ENCODE measurements at places on chromosomes 2 and 18. TPM values are rescaled to one million over a fixed set of nuclear protein-coding genes. Genes with fewer than 3 reads are reported as not detected.
A peak's percentile ranks its signal among the peaks of the same experiment; 100 is the strongest.

TTC27 gene
- total RNA-seq: 22.4 TPM

- DNase-seq: no peak
Measured at GRCh38 chr18:42080340-42080739, 125.3 kb downstream of the PIK3C3 start.

- no peak for DNase-seq
Measured at GRCh38 chr2:234488913-234489451, 7.9 kb downstream of the ARL4C start.

DNA sequence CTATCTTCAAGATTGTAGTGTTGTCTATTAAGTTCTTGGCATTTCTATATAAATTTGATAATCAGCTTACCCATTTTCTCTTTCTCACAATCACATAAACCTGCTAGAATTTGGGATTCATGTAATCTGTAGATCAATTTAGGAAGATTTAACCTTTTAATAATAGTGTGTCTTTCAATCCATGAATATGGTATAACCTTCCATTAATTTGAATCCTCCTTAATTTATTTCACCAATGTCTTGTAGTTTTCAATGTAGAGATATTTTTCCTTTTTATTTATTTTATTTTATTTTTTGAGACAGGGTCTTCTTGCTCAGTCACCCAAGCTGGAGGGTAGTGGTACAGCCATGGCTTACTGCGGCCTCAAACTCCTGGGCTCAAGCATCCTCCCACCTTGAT, 20.2 kb downstream of the SANBR start:
- no peak for DNase-seq

WNT10A gene
- total RNA-seq: not detected

DNA sequence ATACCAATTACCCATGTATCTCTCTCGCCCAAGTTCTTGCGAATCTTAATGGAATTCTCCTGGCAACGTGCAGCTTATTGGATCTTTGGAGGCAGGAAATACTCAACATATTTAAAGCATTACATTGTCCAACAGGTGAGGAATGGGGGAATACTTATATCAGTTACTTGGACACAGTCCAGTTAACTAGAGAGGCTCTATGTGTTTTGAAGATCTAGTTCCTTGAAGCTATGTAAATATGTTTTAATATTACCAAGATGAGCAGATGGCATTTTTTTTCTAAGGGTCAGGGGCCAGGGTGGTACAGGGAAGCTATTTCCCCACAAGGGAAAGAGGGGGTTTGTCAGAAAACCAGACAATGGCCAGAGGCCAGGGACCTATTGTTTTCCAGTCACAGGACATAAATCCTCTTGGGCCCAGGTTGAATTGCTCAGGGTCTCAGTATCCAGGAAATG, 26.8 kb upstream of the MC5R start:
- DNase-seq: no peak

DNA sequence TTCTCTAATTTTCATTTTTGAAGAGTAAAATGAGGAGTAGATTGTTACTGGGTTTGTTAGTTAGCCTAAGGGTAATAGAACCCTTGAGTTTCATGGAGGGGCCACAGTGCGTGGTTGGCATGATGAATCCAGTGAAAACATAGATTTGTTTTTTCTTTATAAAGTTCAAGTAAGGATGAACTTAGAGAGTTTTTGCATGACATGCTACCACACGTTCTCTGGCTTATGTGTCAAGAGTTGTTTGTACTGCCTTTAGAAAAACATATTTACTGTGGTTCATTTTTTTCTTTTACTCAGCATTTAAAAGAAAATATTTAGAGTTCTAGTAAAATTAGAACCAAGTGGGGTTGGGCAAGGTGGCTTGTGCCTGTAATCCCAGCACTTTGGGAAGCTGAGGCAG, 21.8 kb downstream of the RBM44 start:
- no peak for DNase-seq

- no peak for DNase-seq
Measured at GRCh38 chr2:62296832-62297623, 101.1 kb downstream of the B3GNT2 start.

DNA sequence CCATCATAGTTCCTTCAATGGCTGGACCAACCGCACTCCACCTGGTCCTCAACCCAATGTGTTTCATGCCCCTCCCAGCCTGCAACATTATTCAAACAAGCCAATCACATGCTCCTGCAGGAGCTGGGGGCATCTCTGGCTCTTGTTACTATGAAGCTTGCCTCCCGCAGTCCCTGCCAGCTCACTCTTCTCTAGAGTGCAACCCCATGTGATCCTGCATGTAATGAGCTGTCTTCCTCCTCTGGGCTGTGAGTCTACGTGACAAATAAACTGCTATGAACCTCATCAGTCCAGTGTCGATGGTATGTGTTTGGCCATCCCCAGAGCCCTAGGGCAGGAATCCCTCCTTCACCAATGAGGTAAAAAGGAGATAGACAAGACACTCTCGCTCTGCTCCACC, 15.8 kb upstream of the BOD1L2 start:
- no peak for DNase-seq

PRKAG3 gene
- total RNA-seq: 1.0 TPM

GRCh38 chr18:48455555-48456478, 46.6 kb upstream of the ZBTB7C start:
- peak; percentile 48 for DNase-seq

DNA sequence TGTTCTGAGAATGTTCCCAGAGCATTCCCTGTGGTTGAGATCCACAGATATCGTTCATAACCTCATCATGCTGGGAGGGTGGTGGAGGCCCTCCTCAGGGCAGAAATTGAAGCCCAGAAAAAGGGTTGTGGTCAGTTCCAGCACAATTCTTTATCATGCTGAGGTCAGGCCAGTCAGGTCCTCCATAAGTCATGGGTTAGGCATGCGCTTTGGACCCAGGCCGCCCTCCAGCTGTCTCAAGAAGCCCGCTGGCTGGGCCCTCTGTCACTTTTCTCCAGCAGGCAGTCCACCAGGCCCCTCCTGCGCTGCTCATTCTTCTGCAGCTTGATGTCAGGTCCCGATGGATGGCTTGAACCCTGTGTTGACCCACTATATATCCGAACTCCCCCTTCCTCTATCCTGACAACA, 151.1 kb upstream of the NT5C1B start:
- DNase-seq: peak; percentile 78

GPR75 gene
- total RNA-seq: 3.1 TPM

CRYGD gene
- not detected for total RNA-seq

DNA sequence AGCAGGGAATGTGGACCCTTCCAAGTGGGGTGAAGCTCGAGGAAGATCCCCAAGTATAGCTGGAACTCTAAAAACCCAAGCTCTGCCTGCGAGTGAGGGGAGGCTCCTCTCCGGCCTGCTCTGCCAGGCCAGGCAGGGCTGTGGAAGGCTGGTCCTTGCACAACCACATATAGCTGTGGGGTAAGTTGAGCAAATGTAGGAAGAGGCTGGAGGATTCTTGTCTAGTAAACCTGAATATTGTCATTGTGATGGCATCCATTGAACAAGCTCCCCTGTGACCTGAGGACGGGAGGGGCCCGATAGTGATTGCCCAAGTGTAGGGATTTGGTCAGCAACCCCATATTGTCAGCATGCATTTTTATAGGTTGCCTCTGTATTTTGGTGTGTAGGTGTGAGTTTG, 103.0 kb downstream of the ACKR3 start:
- no peak for DNase-seq

GRCh38 chr2:191961556-191961955, 114.7 kb upstream of the CAVIN2 start:
- DNase-seq: no peak

GRCh38 chr18:57559314-57559713, 27.2 kb downstream of the FECH start:
- DNase-seq: no peak

DNA sequence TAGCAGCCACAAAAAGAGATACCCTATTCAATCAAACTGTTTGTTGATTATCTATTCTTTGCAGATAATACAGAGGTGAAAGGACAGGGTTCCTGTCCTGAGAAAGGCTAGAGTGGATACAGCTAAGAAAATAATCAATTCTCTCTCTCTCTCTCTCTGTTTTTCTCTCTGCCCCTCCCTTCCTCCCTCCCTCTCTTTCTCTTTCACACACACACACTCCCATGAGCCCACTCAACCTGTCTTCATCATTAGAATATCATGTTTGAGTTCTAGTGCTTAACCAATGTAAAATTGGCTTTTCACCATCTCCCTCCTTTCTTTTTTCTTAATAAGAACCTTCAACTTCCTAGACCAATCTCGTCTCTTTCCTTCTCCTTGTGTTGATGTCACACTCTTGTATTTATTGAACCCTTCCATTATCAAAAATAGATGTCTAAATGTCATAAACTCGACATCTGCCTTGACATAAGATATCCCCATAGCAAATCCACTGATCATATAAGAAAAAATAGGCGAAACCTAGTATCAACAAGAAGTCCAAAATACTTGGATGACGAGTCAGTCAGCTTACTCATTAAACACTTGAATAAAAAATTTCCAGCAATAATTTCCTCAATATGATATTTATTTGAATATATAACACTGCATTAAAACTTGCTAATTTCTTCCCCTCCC, 42.8 kb upstream of the CYTIP start:
- DNase-seq: no peak

RNF25 gene
- total RNA-seq: 24.0 TPM

DNA sequence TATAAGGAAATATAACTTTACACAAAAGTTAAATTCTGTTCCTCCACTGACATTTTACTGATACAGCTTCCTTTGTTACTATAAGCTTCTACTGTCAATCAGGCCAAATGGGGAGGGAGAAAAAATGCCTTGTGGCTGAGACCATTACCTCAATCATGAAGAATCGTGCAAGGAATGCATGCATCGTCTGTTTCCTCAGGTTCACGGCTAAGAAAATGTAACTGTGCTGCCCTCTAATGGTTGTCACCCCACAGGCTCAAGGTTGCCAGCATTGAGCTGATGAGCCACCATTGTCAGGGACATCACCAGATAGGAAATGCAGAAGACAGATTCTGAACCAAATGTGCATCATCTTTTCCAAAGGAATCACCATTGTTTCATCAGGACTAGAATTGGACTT, 426.9 kb downstream of the CDH2 start:
- DNase-seq: no peak

ITGB1BP1 gene
- 112 TPM for total RNA-seq

INHBB gene
- 21.9 TPM for total RNA-seq

DNA sequence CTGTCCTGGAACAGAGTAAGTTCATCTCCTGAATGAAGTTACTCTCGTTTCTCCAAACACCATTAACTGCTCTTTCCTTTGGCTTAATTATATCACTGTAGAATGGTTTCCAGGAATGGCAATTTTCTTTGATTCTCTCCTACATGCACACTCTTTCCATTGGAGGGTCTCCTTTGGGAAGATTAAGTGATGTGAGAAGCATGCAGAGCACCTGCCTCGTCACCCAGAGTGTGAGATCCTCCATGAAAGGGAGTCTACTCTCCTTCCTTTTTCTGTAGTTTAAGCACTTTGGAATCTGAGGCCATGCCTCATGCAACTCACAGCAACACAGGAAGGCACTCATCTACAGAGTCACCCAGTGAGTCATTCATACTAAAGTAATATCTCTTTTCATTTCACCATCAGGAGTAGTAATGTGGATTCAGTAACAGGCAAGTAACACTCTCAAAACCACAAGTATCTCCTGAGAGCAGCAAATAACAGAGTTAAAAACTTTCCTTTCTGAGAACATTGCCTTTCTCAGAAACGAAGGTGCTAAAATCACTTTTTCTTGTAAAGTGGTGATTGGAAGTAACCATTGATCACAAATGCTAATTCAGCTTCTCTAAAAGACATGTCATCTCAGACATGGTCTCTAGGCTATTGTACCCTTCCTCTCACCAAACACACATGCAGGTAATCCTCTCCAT, 52.8 kb upstream of the IL1RL1 start:
- DNase-seq: no peak

DNA sequence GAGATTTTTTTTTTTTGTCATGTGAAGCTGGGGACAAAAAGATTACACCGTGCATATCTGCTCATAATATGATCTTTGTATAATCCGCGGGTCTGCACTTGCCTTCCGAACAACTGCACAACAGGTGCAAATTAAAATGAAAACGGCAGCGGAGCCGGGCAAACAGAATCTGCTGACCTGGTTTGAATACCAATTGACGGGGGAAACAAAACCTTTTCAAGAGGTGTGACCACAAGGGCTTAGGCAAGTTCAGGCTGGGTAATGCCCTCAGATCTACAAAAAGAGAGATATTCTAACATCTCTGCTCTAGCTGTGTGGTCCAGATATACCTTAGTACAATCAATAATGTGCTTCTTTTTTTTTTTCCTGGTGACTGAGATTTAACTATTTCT, 88.5 kb downstream of the ZEB2 start:
- no peak for DNase-seq

PPM1B gene
- total RNA-seq: 75.6 TPM

UNC80 gene
- not detected for total RNA-seq

DNA sequence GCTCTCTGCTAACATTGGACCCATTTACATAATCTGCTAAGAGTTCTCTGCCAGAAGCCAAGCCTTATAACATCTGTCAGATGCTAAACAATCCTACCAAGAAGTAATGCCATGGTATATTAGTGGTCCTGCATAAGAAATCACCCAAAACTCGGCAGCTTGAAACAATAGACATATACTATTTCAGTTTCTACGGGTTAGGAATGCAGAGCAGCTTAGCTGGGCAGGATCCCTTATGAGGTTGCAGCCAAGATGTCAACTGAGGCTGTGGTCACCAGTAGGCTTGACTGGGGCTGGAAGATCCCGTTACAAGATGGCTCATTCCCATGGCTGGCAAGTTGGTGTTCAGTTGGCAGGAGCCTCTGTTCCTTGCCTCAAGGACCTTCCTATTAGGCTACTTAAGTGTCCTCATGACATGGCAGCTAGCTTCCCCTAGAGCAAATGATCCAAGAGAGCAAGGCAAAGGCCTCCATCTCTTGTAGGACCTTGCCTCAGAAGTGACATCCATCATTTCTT, 25.1 kb upstream of the SOS1 start:
- DNase-seq: no peak

GRCh38 chr2:199223791-199224190, 233.9 kb downstream of the SATB2 start:
- DNase-seq: no peak

GRCh38 chr2:75539955-75540716, 20.6 kb downstream of the EVA1A start:
- DNase-seq: no peak

SERPINB3 gene
- not detected for total RNA-seq

DNA sequence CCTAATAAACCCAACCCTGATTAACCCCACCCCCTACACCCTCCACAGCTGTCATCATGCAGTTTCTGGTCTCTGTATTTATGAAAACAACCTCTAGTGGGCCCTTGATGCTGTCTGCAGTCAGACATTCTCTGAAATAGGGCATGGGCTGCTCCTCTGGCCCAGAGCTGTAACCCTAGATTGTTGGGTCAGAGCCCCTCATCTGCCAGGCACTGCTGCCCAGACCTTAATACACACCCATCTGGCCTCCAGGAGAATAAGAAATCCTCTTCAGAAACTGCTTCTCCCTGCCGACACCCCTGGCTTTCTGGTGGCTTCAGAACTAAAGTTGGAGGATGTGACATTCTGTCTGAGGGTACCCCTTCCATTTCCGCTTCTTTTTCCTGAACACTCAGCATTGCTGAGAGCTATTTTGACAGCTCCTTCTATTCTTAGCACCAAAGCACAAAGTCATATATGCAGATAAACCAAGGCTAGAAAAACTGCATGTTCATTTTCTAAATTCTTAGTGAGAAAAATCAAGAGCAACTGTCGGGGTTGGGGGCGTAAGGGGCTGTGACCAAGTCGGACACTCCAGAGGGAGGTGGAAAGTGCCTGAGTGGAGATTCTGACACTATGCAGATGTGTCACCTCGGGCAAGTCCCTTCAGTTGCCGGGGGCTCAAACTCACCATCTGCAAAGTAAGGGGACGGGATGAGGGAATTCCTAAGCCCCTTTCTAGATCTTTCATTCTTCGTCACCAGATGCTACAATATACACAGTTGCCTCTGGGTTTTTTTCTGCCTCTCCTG, 28.7 kb downstream of the SRSF7 start:
- DNase-seq: no peak

HOXD10 gene
- 1.4 TPM for total RNA-seq

Measured in aorta (tissue), 5 donors.